ACHN (cell line): ENCODE measurements at places on chromosomes 11 and 22.

DNA sequence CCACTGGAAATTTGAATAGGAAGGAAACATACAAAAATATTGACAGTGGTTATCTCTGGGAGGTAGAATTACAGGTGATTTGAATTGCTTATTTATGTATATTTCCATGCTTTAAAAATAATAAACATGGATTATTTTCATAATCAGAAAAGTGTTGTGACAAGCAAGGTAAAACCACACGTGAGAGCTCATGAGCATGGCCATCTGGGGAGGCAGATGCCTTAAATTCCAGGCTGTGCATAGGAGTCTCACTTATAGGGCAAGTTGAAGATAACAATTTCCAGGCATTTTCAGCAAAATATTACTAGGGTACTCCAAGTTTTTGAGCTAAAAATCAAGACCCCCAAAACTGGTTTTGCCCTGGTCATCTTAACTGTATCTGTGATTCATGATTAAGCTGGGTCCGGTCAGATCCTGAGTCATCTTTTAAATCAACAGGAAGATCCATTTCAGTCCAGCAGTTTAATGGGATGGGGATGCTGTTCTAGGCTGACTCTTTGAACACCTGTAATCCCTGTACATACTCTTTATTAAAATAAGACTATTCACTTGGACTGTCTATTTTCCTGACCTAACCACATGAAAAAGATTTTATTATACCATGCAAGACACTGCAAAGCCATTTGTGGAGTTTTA lies 115.8 kb upstream of the NARS2 start:
- DNase-seq = no peak

DNA sequence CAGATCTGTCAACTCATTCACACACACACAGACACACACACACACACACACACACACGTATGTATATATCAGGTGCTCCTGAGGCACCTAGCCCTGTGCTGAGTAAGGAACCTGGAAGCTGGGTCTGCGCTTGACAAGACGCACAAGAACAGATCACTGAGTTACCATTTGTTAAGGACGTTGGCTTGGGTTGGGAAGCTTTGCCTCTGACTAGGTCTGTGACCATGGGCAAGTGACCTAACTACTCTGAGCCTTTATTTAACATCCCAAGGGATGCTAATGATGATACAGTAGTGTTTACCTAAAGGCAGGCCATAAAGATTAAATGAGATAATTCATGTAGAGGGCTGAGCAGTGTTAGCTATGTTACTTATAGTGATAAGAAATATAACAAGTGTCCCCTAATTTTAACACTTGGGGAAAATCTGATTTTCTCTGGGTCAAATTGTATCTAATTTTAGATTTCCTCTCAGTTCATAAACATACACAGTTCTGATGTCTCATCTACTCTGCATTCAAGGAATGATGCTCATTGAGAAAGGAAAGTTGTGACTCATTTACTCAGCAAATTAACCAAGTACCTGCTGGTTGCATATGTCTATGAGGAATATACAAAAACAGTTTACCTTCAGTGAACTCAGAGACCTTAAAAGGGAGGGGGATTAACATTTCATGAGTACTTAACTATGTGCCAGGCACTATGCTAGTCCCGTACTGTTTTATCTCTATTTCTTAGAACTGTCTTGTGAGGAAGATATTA lies 13.6 kb downstream of the RNF185 start:
- DNase-seq = peak; percentile 59

- DNase-seq = peak; percentile 20
These were observed 63.1 kb downstream of the RAB30 start for GRCh38 chr11:83008581-83008923.

DNA sequence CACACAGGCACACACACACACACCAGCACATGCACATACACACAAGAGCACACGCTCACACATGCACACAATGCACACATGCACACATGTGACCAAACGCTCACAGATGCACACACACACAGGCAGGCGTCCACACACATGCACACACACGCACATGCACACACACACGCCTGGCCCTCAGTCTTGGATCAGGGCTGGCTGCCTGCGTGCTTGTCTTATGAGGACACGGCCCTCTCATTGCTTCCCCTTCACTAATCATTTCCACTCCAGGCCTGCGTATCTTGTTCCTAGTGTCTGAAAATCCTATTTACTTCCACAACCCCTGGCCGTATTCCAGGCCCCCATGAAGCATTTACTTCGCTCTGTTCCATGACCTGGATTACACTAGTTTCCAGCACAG lies 740.5 kb downstream of the BRD1 start:
- DNase-seq = no peak

DNA sequence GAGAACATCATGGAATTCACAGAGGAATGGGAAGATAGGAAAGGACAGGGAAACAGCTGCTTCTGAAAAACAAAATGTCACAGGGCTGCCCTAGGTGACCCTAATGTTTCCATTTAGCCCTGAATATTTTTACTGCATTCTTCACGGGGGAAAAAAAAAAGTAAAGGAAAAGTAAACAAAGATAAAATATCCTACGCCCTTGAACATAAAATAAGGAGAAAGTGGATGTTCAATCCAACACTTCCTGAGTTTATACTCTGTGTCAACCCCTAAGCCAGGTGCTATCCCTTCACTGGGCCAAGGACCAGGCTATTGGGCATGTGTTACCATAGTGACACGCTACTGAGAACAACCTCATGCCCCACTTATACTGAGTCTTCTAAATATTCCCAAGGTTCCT lies 84.7 kb downstream of the FAM76B start:
- no peak for DNase-seq

DNA sequence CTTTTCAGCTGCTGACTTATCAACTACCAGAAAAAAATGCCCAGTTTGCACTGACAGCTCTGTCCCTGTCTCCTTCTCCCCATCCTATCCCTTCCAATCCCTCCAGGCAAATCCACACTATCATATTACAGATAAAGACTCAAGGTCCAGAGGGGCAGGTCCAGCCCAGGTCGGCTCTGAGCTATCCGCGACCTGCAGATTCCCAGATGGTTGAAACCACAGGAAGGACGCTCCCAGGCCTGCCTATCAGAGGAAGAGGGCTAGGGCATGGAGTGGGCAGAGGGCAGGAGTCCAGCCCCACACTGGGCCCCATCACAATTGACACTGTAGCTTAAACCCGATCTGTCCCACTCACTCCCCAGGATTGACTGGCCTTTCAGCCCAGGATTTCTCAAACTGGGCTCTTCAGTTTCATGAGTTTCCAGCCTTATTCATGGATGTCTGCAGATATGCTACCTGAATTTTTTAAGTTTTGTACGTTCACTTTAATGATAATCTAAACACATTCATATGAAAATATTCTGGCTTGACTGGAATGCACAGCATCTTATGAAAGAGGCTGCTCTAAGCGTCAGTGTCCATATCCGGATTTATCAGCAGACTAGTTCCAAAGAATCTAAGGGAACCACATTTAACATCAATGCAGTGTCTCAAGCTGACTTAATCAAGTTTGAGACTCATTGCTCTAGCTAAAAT lies 16.4 kb upstream of the FCHSD2 start:
- no peak for DNase-seq
